ENCODE measurements at places on chromosomes 12 and 14. TPM values are rescaled to one million over a fixed set of nuclear protein-coding genes. Genes with fewer than 3 reads are reported as not detected.
A peak's percentile ranks its signal among the peaks of the same experiment; 100 is the strongest.

Gene GLIPR1L1
- not detected for total RNA-seq

DNA sequence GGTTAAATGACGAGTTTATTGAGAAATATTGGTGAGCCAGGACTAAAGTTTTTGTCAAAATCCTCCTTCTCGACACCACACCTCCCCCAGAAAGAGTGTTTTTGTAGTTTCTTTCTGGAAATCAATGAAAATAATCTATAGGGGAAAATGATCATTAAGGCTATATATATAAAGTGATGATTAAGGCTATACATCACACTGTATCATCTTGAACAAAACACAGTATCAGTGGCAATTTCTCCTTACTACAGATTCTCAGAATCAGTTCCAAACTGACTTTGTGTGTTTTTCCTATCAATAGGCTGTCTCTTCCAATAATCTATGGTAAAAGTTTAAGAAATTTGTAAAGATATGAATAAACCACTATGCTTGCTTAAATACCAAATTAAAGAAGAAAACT is 81.7 kb downstream of the IFNG-AS1 start:
- no peak for DNase-seq

Gene ZNF891
- 1.0 TPM for total RNA-seq

Gene PLXNC1
- 0.34 TPM for total RNA-seq

Gene NOVA1
- 1.3 TPM for total RNA-seq

Gene GARIN6
- total RNA-seq = not detected

DNA sequence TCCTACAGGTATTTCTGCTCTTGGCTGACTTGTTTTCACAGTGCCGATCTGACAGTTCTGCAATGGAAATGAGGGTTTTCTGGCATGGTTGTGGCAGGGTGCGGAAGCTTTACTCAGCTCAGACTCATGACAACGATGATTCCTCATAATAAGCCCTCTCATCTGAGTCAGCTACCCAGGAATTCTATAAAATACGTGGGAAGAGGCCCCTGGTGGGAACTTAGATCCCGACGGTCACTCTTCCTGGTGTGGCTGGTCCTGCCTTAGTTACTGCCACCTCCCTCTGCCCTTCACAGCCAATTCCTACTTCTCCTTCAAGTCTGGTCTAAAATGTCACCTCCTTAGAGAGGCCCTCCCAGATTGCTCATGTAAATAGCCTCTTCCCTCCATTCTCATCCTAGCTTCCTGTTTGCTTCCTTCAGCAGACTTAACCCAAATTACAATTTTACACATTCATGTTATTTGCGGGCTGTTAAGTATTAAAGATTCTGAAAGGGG is 104.2 kb upstream of the MAP1LC3B2 start:
- peak; percentile 90 for DNase-seq

Gene HOXC10
- total RNA-seq = 7.5 TPM

GRCh38 chr12:46941981-46942380 is 116.2 kb upstream of the SLC38A4 start:
- DNase-seq = no peak

- no peak for DNase-seq
Measured at GRCh38 chr12:105233041-105233905, 2.7 kb downstream of the APPL2 start.

DNA sequence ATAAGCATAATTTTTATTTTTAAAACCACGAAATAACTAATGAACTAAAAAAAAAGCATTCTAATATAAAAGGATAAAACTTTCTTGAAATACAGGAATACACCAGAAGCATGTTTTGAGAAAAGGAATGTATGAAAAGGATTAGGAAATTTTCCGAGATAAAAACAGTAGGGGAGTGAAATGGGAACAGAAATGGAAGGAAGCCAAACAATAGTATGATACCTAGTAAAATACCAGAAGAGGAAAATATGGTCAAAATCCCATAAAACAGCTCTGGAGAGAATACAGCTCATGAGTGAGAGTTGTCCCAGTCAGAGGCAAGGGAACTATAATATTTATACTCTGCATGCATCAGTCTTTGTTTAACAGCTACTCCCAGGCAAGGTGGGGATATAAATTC is 1016.2 kb downstream of the SLC6A15 start:
- DNase-seq = no peak

DNA sequence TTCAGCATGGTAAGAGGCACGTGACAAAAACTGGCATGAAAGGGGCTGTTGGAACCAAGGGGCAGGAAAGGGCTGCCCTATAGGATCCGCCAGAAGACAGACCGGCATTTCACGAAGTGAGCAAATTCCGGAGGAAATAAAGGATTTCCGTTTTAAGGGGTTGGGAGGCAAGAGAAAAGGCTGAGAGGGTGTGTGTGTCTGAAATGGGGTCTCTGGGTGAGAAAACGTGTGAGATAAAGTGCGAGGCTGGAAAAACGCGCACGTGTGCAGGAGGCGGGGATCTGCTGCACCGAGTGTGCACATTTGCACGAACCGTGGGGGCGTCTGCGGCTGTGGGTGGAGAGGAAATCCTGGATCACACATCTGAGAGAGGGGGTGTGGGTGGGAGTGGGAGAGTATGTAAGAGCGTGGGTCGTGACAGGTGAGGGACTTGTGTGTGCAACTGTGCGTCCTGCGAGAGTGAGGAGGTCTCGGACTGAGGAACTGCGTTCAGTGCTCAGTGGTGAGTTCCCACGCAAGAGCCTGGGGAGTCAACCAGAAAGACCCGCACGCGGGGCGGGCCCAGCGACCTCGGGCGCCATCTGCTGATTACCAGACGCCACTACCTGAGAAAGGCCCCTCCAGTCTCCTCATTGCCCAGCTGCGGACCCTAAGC is 37.0 kb upstream of the P2RX7 start:
- DNase-seq = peak; percentile 41

GRCh38 chr14:64956697-64957406 is 14.3 kb upstream of the GPX2 start:
- no peak for DNase-seq

Gene ENDOU
- total RNA-seq = 0.51 TPM

Gene ADAM21
- 1.3 TPM for total RNA-seq

Gene KRT76
- not detected for total RNA-seq

Gene TMEM132D
- total RNA-seq = not detected

- DNase-seq = no peak
Measured at GRCh38 chr12:4044101-4044500, 170.9 kb upstream of the PARP11 start.

Data from LHCN-M2 (cell line).